ENCODE measurements at places on chromosomes 7 and 10.
A peak's percentile ranks its signal among the peaks of the same experiment; 100 is the strongest.

GRCh38 chr10:132223156-132223590, 36.4 kb downstream of the DPYSL4 start:
- H3K27ac ChIP-seq: no peak overlapping the region
- peak; percentile 33 for DNase-seq
- peaks cover 71% of the 10 kb centered on the region for H3K36me3 ChIP-seq
- H3K27me3 ChIP-seq: no peaks in the 10 kb centered on the region
- no peak overlapping the region for H3K4me3 ChIP-seq

DNA sequence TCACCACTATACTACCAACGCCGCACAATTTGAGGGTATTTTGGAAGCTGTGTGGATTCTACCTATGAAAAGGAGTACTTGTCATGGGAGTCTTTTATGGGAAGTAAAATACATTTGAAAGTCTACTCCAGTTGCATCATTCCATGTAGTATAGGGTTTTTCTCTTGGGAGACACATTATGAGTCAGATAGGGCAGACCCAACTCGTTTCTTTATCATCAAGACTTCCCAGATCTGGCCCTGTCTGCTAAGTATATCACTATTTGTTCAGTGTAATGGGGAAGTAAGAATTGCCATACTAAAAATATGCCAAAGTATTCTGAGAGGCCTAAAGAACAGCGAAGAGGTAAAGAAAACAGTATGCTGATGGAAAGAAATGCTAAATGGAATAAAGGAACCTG, 144.2 kb downstream of the SPAG6 start:
- no peaks in the 10 kb centered on the region for H3K4me1 ChIP-seq
- no peaks in the 10 kb centered on the region for H3K36me3 ChIP-seq
- DNase-seq: no peak
- H3K4me3 ChIP-seq: no peak overlapping the region

DNA sequence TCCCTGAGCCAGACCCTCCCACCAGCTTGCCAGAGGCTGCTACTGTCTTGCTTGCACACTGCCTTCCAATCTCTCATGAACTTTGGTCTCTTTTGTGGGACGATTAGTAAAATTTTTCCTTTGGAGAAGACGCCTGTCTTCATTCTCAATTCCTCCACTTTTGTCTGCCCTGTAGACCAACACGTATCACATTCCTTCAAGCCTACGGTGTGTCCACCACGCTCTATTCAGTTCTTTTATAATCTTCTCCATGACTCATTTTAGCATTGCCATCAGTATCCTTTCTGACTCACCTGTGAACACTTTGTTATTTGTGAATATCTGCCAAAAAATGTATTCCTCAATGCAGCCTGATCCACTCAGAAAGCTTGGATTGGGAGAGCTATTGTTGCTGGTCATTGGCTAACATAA, 1.4 kb downstream of the GIMAP5 start:
- no peak overlapping the region for H3K27ac ChIP-seq
- DNase-seq: no peak
- no peaks in the 10 kb centered on the region for H3K36me3 ChIP-seq
- H3K4me3 ChIP-seq: no peak overlapping the region

DNA sequence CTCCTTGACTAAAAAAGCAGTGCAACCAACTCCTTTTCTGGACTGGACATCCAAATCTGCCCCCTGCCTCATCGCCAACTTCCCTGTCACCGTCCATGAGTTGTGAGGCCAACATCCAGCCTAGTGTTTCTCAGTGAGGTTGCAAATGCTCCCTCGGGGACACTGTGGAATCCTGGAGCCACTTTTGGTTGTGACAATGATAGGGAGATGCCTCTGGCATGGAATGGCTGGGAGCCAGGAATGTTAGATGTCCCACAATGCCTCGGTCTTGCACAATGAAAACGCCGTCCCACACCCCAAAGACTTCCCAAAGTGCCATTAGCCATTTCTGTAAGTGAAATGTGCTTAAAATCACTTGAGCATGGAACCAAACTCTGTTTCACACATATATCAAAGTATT, 105.2 kb downstream of the OSBPL3 start:
- no peak overlapping the region for H3K27ac ChIP-seq
- DNase-seq: no peak
- H3K4me1 ChIP-seq: no peaks in the 10 kb centered on the region
- no peaks in the 10 kb centered on the region for H3K27me3 ChIP-seq
- no peaks in the 10 kb centered on the region for H3K36me3 ChIP-seq

DNA sequence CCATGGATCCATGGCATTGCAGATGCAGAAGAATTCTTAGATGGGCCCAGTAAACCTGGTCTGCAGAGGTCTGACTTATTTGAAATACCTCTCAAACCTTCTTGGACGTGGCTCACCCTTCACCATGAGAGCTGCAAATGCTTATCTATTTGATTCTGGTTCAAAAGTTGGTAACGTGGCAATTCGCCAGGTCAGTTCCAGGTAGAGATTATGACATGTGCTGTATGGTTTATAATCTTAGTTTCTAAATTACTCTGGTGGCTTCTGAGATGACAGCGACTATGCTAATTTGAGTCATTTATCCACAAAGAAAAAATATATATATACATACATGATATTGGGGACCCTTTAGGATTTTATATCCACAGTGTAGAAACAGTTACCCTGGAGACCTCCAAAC, 68.8 kb downstream of the NRP1 start:
- no peak overlapping the region for H3K27ac ChIP-seq
- DNase-seq: no peak
- H3K4me3 ChIP-seq: no peak overlapping the region
- peaks cover 4% of the 10 kb centered on the region for H3K36me3 ChIP-seq
- no peaks in the 10 kb centered on the region for H3K4me1 ChIP-seq

DNA sequence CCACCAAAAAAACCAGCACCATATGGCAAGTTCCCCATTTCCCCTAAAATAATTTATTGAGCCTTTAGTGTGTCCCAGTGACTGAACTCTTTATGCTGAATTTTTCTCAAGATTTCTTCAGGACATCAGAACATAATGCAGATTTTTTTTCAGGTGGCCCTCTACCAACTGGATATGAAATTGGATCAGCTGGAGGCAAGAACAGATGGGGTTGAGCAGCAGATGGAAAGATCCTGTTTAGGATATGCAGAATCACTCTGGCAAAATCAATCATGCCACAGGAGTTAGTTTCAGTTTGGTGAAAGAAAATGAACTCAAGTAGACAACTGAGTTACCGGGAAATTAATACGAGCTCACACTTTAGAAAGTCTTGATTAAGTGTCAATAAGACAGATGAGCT, 761.5 kb upstream of the C7orf33 start:
- no peak overlapping the region for H3K27ac ChIP-seq
- no peaks in the 10 kb centered on the region for H3K4me1 ChIP-seq
- H3K4me3 ChIP-seq: no peak overlapping the region
- no peak for DNase-seq
- H3K36me3 ChIP-seq: no peaks in the 10 kb centered on the region

- H3K36me3 ChIP-seq: no peaks in the 10 kb centered on the region
- DNase-seq: no peak
- no peak overlapping the region for H3K4me3 ChIP-seq
- no peak overlapping the region for H3K27ac ChIP-seq
- H3K4me1 ChIP-seq: peaks cover 2% of the 10 kb centered on the region
- no peaks in the 10 kb centered on the region for H3K27me3 ChIP-seq
Observed at GRCh38 chr10:77284797-77285196, 352.8 kb downstream of the KCNMA1 start.

DNA sequence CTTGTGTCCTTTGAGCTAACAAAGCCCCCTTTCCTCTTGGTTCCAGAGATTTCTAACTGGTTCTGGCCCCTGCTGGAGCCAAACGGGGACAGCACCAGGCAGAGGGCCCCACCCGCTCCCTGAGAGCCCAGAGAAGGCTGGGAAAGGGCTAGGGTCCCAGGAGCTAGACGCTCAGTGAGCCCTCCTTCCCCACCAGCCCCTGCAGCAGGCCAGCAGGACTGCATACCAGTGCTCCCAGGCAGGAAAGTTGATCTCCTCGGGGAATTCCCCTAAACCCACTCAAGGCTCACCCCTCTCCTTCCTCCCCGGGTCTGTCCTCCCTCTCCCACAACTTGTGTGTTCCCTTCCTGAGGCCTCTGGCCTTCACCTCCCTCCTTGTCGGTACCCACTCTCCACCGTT, 47.7 kb downstream of the PAX2 start:
- no peaks in the 10 kb centered on the region for H3K27me3 ChIP-seq
- no peak overlapping the region for H3K4me3 ChIP-seq
- peaks cover 32% of the 10 kb centered on the region for H3K4me1 ChIP-seq
- no peak overlapping the region for H3K27ac ChIP-seq
- H3K36me3 ChIP-seq: peaks cover 10% of the 10 kb centered on the region
- no peak for DNase-seq

GRCh38 chr10:133613699-133614098, 12.9 kb downstream of the FRG2B start:
- no peaks in the 10 kb centered on the region for H3K36me3 ChIP-seq
- H3K27me3 ChIP-seq: no peaks in the 10 kb centered on the region

DNA sequence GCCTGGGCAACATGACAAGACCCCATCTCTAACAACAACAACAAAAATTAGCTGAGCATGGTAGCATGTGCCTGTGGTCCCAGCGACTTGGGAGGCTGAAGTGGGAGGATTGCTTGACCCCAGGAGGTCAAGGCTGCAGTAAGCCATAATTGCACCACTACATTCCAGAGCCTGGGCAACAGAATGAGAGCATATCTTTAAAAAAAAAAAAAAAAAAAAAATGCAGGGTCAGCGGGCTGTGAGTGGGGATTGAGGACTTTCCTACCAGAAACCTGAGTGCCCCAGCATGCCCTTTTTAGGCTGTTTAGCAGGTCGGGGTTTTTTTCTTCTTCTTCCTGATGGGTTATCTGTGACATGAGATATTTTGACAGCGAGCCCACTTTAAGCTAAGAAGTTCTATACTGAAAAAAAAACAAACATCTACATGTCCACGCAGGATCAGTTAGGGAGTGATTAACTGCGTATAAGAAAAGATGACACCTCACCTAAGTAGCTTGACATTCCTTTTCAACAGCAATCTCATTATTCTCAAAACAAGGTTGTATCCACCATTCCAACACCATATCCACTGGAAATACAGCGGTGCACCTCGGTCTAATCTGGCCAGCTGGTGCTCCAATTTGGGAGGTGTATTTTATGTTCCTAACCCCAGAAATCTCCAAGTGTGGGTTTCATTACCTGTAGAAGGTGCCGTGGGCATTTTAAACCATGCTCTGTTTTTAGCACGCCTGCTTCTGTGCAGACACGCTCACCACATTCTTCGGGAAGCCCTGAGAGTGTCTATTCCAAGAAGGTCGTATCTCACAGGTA, 13.8 kb upstream of the RFC2 start:
- H3K27ac ChIP-seq: no peak overlapping the region
- peaks cover 13% of the 10 kb centered on the region for H3K4me1 ChIP-seq
- no peaks in the 10 kb centered on the region for H3K27me3 ChIP-seq
- DNase-seq: no peak

- no peak overlapping the region for H3K27ac ChIP-seq
- no peaks in the 10 kb centered on the region for H3K36me3 ChIP-seq
- H3K4me3 ChIP-seq: no peak overlapping the region
- H3K4me1 ChIP-seq: no peaks in the 10 kb centered on the region
Observed at GRCh38 chr10:88101666-88102065, 238.2 kb downstream of the PTEN start.

DNA sequence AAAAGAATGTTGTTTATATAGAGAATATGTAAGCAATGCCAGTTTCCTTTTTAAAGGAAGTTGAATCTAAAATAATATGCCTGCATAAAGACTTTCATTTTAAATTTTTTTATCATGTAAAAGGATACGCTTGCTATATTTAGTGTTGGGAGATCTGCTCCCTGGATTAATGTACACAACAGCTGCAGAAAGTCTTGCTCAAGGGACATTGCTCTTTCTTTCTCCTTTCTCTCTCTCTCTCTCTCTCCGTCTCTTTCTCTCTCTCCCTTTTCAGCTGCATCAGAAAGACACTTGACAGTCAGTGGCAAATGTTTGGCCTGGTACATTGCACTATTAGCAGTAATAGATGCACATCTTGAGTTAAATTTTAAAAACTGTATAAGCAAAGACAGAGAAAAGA, 739 bp downstream of the MYPN start:
- H3K27me3 ChIP-seq: no peaks in the 10 kb centered on the region
- H3K27ac ChIP-seq: no peak overlapping the region
- DNase-seq: peak; percentile 1
- H3K36me3 ChIP-seq: no peaks in the 10 kb centered on the region
- H3K4me1 ChIP-seq: no peaks in the 10 kb centered on the region

- no peaks in the 10 kb centered on the region for H3K36me3 ChIP-seq
- H3K27ac ChIP-seq: no peak overlapping the region
- peaks cover 5% of the 10 kb centered on the region for H3K4me1 ChIP-seq
Observed at GRCh38 chr10:58104351-58104751, 163.3 kb downstream of the IPMK start.

DNA sequence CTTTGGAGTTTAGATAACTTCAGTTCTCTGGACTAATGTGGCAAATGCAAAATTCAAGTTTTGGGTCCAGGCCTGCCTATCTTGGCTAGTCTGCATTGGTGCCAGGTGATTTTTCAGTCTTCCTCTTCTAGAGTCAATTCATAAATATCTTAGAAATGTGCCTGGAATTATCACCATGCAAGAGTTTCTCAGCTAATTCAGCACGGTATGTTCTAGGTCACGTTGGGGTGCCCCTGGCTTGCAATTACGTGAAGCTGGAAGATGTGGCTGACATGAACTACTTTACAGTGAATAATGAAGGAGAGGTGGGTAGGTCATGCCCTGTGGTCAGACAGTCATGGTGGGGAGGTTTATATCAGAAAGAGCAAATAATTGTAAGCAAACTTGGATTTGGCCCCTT, 25.0 kb downstream of the ZDHHC6 start:
- no peaks in the 10 kb centered on the region for H3K4me1 ChIP-seq
- no peak for DNase-seq
- H3K4me3 ChIP-seq: no peak overlapping the region
- H3K27me3 ChIP-seq: no peaks in the 10 kb centered on the region

DNA sequence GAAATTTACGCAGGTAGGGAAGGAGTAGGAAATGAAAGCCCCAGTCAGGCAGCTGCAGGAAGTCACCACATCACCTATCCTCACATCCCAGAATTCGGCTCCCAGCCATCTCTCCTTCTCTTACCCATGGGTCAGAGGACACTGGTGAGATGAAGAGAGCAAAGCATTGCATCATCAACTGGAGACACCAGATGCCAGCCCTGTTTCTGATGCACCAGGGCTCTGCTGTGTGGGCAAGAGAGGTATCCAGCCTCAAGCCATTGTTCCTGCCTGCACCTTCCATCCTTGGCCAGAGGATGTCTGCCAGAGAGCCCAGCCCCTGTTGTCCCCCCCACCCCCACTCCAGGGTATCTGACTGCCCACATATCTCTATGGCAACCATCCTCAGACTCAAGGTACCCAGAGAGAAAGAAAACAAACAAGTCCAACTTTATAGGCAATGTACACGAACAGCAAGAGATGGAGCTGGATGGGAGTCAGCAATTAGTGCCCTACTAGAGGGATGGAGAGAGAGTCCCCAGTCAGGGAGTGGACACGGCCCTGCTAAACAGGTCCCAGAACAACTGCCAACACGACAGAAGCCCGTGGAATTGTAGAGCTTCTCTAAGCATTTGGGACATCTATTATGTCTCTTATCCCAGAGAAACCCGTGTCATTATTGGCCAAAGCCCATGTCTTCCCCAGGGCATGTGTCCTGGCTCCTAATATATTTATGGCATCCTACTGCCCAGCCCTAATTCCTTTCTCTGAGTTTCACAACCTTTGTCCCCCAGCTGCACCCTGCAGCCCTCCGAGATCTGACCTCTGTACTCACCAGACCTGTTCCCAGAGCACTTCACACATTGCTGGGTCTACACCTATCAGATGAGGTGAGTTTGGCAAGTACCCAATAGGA, 2.8 kb downstream of the CAMK2G start:
- H3K27ac ChIP-seq: no peak overlapping the region
- H3K36me3 ChIP-seq: peaks cover 51% of the 10 kb centered on the region
- DNase-seq: no peak
- peaks cover 71% of the 10 kb centered on the region for H3K4me1 ChIP-seq
- H3K27me3 ChIP-seq: no peaks in the 10 kb centered on the region

- no peaks in the 10 kb centered on the region for H3K27me3 ChIP-seq
- no peak overlapping the region for H3K27ac ChIP-seq
Observed at GRCh38 chr10:118924493-118924892, 105.0 kb upstream of the NANOS1 start.
